Stimulated activated CD8-positive, alpha-beta memory T cell treated with anti-CD3 and anti-CD28 coated beads, Interleukin-4, amount 100 ng/mL, for 4 hours (primary cell): ENCODE measurements at places on chromosomes 12 and 14.
A peak's percentile ranks its signal among the peaks of the same experiment; 100 is the strongest.

DNA sequence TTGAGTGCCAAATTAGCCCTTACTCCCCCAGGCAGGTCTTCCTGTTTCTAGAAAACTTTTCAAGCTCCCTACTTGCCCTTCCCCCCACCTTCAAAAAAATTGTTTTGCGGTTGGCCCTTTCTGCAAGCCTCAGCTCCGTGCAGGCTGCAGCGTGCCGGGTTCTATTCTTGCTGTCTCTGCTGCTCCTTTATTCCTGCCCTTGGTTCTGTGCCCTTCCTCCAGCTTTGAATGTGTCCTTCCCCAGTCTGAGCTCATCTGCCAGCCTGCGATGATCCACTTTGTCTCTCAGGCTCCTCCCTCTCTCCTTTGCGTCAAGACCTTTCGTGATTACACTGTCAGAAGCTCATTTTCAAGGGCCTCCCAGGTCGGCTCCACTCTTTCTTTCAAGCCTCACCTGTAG, 98.6 kb downstream of the IRF2BPL start:
- no peak for DNase-seq

- no peak for DNase-seq
These were observed 7.6 kb downstream of the CALCOCO1 start for GRCh38 chr12:53719649-53720048.

DNA sequence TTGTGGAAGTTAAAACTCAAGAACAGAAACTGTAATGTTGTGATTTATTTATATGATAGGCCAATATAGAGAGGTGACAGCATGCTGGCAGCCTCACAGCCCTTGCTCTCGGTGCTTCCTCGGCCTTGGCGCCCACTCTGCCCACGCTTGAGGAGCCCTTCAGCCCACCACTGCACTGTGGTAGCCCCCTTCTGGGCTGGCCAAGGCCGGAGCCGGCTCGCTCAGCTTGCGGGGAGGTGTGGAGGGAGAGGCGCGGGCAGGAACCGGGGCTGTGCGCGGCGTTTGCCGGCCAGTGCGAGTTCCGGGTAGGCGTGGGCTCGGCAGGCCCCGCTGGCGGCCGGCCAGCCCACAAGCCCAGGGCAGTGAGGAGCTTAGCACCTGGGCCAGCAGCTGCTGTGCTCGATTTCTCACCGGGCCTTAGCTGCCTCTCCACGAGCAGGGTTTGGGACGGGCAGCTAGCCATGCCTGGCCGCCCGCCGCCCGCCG, 65.8 kb upstream of the SLC8A3 start:
- DNase-seq, result no peak

DNA sequence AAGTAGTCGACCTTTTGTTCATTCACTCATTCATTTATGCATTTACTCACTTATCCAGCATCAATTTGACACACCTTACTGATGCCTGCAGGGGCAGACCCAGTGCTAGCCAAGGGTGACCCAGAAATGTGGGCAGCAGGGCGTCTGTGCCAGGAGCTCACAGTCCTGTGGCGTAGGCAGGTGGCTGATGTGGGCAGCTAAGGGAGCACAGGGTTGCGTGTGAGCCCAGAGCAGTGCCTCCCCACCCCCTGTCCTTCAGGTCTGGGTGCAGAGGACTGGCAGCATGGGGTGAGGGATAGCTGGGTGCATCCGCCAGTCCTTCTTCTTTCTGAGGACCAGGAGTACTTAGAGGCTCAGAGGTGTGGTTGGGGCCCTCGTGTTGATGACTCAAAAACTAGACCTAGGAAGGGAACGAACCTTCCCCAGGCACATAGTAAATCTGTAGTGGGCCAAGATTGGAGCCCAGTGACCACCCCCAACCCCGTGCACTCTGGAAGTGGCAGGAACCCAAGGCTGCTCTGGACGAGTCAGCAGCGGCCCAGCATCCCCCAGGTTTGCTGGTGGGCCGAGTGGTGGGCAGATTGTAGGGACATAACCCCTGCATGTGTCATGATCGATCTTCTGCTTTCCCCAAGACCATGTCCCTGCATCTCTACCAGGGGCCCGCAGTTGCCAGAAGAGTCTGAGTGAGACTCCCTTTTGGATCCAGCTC, 63.9 kb downstream of the BEGAIN start:
- DNase-seq, result no peak

DNA sequence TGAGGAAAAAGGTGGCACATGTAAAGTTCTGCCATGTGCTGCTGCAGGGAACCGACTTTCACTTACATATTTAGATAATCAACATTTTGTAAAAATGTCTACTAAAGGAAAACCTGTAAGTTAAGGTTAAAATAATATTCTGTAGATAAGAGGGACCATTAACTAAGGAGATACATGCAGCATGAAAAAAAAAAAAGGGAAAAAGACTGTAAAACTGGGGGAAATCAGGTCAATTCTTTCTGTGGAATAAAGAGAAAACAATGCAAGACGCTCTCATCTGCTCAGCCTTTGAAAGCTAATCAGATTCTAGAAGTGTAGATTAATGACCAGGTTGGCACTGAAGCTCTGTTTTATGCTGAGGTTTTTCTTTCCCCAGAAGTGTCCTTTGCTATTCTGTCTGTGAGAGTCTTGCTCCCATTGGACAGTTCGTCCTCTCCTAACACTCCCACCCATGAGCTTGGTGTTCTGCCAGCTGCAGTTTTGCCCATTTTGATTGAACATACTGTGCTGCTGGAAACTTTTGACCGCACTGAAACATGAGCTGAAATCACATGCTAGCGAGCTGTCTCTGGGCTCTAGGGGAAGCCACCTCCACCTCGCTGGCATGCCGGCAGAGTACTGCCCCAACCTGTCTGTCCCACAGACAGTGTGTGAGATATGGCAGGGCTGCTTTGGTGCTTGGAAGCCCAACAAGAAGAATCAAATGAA, 39.7 kb downstream of the PPTC7 start:
- no peak for DNase-seq

DNA sequence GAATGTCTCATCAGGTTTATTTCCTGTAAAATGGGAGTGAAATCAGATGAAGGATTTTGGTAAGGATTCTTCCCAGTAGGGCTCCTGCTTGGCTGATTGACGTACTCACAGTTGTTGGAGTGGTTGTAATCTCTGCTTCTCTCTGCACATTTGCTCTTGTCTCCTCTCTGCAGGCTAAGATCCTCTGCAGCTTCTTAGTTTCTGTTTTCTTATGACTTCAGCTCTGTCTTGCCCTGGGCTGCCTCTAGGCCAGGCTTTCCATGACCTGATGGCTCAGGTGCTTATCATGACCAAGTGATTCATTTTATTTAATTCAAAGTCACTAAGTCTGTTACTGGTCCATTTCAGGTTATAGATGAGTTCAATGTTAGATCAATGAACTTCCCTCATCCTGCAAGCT, 394.5 kb upstream of the DDHD1 start:
- no peak for DNase-seq

DNA sequence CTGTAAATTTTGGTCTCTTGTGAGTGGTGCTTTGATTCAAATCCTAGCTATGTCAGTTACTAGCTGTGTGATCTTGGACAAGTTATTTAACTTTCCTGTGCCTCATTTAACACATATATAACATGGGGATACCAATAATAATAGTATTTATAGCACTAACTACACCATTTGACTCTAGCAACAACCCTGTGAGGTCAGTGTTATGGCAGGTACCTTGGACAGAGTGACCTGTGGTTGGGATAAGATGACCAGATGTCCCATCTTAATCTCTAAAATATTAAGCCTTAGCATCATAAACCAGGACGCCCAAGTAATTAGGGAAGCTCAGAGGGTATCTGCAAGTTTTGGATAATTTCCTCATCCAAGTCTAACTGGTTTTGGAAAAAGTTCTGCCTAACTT, 73.7 kb downstream of the NDUFA12 start:
- no peak for DNase-seq

DNA sequence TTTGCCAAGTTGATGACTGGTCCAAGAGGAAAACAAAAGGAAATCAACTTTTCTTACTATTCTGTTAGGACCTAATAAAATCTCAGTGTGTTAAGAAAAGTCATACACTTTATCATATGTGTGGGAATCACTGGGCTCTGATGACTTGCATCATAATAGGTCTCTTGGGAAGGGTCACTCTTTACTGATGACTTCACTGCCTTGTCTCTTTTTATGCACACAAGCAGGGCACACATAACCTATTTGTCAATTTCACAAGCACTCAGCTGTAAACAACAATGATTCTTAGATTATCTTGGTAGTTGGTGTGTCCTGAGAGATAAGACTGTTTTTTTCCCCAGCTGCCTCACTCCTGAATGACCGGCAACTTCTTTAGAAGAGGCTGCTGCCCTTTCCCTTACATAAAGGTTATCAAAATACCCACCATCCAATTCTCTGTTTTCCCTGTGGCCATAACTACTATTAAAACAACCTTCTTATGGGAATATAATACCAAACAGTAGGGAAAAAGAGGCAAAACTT, 50.9 kb upstream of the INSM2 start:
- DNase-seq, result no peak

- DNase-seq, result no peak
These were observed 21.3 kb upstream of the BCAT1 start for GRCh38 chr12:24970177-24970576.

GRCh38 chr12:108478611-108479206, 36.4 kb upstream of the FICD start:
- no peak for DNase-seq

GRCh38 chr12:66620688-66621087, 58.2 kb downstream of the GRIP1 start:
- no peak for DNase-seq

- no peak for DNase-seq
These were observed 29.0 kb upstream of the AMN start for GRCh38 chr14:102893452-102893851.

GRCh38 chr12:107992870-107993451, 136.1 kb upstream of the WSCD2 start:
- DNase-seq, result no peak

DNA sequence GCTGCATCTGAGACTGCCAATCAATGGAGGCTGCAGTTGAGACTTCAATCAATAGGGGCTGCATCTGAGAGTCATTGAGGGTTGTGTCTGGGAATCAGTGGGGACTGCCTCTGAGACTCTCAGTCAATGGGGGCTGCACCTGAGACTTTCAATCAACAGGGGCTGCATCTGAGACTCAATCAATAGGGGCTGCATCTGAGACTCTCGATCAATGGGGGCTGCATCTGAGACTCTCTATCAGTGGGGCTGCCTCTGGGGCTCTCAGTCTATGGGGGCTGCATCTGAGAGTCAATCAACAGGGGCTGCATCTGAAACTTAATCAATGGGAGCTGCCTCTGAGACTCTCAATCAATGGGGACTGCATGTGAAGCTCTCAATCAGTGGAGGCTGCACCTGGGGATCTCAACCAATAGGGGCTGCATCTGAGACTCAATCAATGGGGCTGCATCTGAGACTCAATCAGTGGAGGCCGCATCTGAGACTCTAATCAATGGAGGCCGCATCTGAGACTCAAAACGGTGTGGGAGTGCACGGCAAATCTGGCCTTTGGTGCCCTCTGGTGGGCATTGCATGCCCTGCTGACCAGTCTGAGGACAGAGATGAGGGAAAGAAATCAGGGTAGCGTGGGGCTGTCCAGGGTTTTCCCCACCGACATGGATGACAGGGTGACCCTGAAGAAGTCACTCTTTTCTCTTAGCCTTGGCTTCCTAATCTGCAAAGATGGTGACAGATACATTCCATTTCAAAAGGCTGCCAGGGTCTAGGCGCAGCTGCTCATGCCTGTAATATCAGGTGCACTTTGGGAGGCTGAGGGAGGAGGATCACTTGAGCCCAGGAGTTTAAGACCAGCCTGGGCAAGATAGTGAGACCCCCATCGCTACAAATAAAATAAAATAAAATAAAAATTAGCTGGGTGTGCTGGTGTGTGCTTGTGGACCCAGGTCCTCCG, 41.3 kb upstream of the EIF5 start:
- peak; percentile 44 for DNase-seq

DNA sequence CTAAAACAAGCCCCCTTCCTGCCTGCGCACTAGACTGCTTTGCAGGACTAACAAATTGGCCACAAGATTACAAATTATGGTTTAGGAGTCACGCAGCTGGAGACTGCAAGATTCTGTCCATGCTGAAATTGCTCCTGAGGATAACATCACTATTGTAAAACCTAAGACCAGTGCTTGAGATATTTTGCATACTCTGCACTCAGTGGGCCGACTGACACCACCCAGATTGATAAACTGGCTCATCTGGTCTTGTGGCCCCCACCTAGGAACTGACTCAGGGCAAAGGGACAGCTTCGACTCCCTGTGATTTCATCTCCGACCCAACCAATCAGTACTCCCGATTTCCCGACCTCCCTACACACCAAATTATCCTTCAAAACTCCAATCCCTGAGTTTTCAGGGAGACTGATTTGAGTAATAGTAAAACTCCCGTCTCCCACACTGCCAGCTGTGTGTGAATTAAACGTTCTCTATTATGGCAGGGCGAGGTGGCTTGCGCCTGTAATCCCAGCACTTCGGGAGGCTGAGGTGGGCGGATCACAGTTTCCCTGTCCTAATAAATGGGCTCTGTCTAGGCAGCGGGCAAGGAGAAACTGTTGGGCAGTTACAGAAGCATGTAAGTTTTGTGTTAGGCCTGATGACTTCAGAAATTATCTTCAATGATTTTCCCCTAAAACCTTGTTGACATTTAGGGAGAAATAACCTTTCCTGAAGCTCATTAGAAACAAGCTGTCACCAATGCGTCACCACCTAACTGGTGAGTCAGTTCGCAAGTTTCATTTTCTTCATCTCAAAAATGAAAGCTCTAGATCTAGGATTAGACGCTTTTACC, 5.3 kb upstream of the UBC start:
- DNase-seq, result no peak

- no peak for DNase-seq
These were observed 2.5 kb upstream of the PLEKHD1 start for GRCh38 chr14:69481815-69482568.

GRCh38 chr14:89588840-89589296, 171.8 kb upstream of the FOXN3 start:
- no peak for DNase-seq

DNA sequence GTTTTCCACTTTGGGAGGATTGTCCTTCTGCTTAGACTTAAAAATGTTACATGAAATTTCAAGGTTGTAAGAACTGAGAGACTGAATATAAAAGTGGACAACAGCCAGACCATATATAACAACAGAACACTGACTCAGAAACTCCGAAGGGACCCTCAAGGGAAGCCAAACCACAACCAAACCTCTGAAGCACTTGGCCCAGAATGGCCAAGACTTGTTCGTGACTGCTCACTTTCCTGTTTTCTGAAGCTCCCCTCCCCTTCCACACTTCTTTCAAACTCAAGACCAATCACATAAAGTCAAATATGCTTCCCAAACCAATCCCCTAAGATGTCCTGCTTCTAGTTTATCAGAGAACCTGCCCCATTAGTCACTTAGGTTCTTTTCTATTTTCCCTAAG, 13.7 kb downstream of the OR6J1 start:
- no peak for DNase-seq

- DNase-seq, result no peak
These were observed 15.7 kb downstream of the NDUFA12 start for GRCh38 chr12:94987801-94988200.
